ENCODE measurements at places on chromosomes 4 and X.

GRCh38 chrX:32532262-32532661 lies 679.1 kb downstream of the DMD start:
- no peak for DNase-seq

GRCh38 chr4:152500800-152501434 lies 35.0 kb downstream of the FBXW7 start:
- DNase-seq = peak; percentile 89

DNA sequence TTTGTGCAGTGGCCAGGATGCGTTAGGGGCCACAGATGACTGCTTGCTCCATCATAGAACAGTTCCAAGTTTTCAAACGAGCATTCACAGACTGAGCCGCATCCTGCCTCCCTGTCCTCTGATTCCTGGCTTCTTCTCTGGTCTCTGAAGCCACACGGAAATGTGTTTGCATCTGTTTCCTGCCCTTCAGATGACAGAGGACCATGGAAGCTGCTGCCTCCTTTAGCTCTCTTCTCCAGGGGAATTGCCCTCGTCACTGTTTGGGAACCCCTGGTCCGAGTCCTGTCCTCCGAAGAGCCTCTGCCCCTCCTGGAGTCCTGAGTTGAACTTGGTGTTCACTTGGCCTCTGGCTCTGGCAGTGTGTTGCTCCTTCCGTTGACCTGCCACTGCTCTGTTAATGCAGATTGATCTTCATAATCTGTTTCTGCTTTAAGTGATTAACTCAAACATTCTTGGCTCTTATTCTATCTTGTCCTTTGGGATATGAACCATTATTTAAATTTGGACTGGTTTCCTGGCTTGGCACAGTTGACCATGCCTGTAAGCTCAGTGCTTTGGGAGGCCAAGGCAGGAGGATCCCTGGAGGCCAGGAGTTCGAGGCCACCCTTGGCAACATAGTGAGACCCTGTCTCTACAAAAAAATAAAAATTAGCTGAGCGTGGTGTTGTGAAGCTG lies 96.0 kb downstream of the PTTG2 start:
- no peak for DNase-seq

GRCh38 chr4:89119166-89119565 lies 7.8 kb downstream of the TIGD2 start:
- no peak for DNase-seq

- DNase-seq = no peak
Observed at GRCh38 chrX:112368371-112368770, 285.8 kb upstream of the TRPC5 start.

- DNase-seq = no peak
Observed at GRCh38 chrX:10356979-10357378, 200.2 kb downstream of the CLCN4 start.

- DNase-seq = no peak
Observed at GRCh38 chr4:166341992-166342391, 469.0 kb downstream of the TLL1 start.

GRCh38 chrX:77786365-77786680 lies 307 bp upstream of the ATRX start:
- no peak for DNase-seq

DNA sequence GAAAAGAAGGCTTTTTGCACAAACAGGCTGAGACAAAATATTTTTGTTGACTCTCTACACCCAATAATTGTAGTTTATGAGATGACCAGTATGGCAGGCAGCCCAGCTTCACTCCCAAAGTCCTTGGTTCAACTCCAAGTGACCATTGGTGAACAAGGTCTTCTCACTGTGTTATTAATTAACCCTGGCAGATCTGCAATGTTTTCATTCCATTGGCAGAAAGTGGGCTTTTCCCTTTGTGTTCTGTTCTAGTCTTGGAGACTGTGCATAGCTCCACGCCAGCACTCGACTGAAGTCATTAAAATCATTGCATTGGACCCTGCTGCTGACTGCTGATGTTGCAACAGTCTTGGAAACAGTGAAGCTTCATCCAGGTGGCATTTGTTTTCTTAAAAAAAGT lies 277.3 kb upstream of the HAND2 start:
- no peak for DNase-seq

GRCh38 chr4:126777649-126778048 lies 855.1 kb upstream of the INTU start:
- no peak for DNase-seq

DNA sequence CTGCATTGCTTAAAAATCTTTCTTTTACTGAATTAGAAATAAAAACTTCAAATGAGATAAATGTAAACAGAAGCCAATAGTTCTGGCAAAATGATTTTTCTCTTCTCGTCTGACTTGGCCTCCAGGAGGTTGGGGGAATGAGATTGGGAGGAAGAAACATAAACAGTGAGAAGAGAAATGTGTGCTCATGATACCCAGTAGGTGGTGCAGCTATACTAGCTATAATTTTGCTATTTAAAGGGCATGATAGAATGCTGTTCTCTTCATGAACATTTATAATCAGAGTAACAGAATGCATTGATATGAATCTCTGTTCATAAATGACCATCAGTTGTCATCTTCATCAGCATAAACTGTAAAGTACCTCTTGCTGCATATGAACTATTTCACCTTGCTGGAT lies 85.5 kb downstream of the TACR3 start:
- DNase-seq = no peak

GRCh38 chr4:153296040-153296823 lies 48.3 kb upstream of the MND1 start:
- DNase-seq = no peak

DNA sequence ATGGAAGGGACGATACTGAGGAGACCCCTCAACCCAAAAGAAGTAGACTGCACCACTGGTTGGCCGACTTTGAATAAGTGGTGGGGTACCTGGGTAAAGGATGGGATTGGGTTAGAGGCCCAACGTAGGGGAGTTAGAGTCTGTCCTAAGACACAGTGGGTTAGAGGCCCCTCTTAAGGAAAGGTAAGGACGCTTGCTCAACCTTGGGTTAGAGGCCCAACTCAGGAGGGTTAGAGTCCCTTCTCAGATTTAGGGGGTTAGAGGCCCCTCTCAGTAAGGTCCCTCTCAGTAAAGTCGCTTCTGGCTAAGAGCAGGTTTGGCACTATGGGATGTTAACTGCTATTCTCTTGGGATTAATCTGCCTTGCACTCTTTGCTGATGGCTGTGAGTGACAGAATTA lies 81.3 kb downstream of the ACOX3 start:
- DNase-seq = no peak

GRCh38 chr4:54575919-54576318 lies 81.8 kb upstream of the KIT start:
- no peak for DNase-seq

DNA sequence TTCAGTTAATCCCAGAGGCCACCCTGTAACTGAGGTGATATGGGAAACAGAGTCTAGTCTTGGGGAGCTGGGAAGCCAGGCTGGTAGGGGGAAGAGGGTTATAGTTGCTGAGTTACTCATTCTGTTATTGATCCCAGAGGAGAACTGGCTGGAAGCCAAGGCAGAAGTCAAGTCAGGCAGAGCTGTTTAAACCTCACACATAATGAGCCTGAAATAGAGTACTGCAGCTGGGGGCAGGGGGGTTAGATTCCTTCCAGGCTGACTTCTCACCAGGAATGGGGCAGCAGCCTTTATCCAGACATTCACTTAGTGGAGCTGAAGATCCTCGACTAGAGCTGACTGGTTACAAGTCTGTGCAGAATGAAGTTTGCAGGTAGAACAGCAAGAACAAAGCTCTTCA lies 144.9 kb downstream of the C4orf33 start:
- DNase-seq = no peak

DNA sequence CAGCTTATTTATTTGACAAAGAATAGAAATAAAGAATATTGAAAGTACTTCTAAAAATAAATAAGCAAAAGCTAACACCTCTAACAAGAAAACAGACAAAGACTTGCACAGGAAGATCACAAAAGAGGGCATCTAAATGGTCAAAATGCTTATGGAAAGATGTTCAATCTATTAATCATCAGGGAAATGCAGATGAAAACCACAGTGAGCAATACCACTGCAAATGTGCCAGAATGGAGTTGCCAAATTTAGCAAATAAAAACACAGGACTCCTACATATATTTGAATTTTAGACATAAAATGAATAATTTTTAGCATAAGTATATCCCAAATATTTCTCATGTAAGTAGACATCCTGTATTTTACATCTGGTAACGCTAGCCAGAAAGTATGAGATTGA lies 56.1 kb upstream of the HPGD start:
- DNase-seq = no peak

GRCh38 chr4:144574000-144574399 lies 72.0 kb upstream of the HHIP start:
- no peak for DNase-seq

DNA sequence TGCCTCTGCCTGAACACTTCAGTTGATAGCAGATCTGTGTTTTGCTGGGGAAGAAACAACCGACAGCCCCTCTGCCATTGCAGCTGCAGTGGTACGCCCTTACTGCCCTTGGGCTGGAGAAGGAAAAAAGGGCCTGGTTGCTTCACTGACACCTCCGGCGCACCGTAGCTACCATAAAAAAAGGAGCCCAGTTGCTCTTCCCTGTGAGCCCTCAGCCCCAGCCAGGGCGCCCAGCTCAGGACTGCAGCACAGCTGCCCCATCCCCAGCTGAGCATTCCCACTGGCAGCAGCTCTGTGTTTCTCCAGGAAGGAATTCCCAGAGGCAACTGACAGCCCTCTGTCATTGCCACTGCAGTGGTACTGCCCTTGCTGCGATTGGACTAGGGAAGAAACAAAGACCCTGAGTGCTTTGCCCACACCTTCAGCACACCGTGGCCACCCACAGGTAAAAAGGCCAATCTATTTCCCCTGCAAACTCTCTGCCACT lies 142.7 kb downstream of the DKK2 start:
- DNase-seq = no peak

GRCh38 chr4:105620640-105621323 lies 68.4 kb downstream of the ARHGEF38 start:
- no peak for DNase-seq

GRCh38 chrX:120145295-120145925 lies 13.0 kb upstream of the RHOXF2 start:
- DNase-seq = no peak

DNA sequence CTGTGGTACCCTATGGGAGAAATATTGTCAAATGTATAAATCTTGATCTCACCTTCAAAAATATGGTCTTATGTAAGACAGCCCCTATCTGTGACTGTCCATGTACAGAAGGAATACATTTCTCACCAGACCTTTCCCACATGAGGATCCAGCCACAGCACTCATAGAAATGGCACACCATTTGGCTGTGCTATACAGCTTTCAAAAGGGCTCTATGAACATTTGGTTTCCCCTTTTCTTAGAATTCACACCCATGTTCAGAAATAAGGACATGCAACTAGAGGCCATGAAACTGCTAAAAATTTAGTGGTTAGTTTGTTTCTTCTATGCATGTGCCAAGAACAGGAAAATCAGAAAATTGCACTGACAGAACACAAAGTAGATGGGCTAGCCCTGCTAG lies 62.7 kb downstream of the ANTXR2 start:
- DNase-seq = no peak

DNA sequence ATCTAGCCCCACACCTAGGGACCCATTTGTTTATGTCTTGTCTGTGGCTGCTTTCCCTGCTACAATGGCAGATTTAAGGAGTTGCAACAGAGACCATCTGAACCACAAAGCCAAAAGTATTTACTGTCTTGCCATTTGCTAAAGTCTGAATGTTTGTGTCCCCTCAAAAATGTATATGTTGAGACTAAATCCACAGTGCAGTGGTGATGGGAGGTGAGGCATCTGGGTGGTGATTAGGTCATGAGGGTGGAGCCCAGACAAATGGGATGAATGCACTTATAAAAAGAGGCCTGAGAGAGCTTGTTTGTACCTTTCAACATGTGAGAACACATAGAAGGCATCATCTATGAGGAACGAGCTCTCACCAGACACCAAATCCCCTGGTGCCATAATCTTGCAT lies 137.3 kb downstream of the TMEM144 start:
- no peak for DNase-seq

DNA sequence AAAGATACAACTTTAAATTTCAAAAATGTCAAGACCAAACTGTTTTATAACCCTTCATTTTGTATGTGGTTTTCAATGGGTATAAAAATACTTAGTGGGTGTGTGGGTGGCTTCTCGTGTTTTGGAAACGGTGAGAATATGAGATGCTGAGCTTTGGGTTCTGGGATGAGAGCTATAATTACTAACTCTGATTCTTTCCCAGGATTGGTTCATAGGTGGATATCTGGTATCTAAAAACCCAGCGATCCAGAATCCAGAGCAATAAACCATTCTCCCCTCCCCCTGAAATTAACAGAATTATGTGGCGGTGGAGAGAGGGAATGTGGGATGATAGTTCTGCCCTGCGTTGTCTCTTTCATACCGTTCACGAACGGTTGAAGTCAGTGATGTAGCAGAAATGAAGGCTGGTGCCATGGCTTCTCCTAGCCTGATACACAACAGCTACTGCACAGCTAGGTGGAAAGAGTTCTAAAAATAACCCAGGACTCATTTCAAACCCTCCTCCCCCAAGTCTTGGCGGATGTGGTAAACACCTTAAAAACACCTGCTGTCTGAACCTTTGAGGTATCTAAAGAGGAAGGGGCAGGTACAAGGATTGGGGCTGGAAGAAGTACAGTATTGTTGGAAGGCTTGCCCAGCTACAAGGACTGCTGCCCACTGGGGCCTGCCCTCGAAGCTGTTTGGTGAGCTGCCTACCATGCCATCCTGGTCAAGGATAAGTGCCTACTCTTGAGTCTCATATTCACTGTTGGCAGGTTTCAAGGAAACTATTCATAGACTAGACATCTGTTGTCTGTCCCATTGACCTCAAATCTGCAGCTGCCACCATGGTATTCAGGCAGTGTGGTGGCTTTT lies 44.5 kb downstream of the SEPTIN11 start:
- DNase-seq = no peak

DNA sequence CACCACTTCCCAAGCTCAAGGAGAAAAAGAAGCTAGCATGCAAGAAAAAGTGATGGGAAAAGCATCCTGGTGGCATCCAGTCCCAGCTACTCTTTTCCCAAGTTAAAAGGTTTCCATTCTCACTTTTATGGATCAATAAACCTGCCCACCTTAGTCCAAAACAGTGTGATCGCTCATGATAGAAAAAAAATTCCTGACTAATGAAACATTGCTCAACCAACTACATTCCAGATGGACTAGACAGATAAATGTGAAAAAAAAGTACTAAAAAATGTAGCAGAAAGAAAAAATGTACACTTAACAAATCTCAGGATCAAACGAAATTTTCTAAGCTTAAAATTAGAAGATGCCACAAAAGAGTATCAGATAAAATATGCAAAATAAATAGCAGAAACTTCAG lies 312.2 kb downstream of the TMA16 start:
- no peak for DNase-seq

GRCh38 chr4:125283707-125284279 lies 31.0 kb upstream of the FAT4 start:
- DNase-seq = peak; percentile 30

DNA sequence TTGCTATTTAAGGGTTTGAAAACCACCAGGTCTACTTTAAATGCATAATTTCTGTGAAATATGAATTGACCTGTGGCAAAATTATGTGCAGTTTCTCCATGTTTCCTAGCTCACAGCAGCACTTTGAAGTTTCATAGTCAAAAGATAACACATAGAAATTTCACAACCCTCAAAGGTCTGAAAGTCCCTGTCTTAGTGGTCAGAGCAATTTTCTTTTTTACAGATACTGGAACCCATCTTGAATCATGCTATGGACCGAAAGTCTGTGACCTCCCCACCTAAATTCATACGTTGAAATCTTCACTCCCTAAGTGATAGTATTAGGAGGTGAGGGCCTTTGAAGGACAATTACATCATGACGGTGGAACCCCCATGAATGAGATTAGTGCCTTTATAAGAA lies 240.4 kb upstream of the BMP3 start:
- DNase-seq = no peak

- no peak for DNase-seq
Observed at GRCh38 chrX:108177351-108178142, 86.0 kb downstream of the ATG4A start.
